Heart right ventricle (tissue), 16 donors: ENCODE measurements at places on chromosomes 5 and 9. TPM values are rescaled to one million over a fixed set of nuclear protein-coding genes. Genes with fewer than 3 reads are reported as not detected.
A peak's percentile ranks its signal among the peaks of the same experiment; 100 is the strongest.

DNA sequence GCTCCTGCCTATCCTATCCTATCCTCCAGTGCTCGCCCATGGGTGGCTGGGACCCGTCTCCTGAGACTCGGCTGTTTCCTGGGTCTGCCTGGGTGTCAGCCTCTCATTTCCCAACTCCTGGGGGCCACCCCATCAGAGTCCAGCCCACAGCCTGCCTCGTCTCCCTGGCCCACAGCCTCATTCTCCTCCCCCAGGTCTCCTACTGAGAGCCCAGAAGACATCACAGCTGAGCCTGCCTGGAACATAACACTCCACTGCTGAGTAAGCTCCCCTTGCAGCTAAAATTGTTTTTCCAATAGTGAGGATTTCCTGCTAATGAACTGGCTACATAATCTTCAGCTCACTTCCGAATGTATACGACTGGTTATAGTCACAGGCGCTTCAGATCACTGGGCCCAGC is 95.3 kb downstream of the TTLL11 start:
- peaks cover 14% of the 10 kb centered on the region for H3K4me1 ChIP-seq
- no peak for DNase-seq
- no peak overlapping the region for H3K27ac ChIP-seq
- no peak overlapping the region for H3K4me3 ChIP-seq

DNA sequence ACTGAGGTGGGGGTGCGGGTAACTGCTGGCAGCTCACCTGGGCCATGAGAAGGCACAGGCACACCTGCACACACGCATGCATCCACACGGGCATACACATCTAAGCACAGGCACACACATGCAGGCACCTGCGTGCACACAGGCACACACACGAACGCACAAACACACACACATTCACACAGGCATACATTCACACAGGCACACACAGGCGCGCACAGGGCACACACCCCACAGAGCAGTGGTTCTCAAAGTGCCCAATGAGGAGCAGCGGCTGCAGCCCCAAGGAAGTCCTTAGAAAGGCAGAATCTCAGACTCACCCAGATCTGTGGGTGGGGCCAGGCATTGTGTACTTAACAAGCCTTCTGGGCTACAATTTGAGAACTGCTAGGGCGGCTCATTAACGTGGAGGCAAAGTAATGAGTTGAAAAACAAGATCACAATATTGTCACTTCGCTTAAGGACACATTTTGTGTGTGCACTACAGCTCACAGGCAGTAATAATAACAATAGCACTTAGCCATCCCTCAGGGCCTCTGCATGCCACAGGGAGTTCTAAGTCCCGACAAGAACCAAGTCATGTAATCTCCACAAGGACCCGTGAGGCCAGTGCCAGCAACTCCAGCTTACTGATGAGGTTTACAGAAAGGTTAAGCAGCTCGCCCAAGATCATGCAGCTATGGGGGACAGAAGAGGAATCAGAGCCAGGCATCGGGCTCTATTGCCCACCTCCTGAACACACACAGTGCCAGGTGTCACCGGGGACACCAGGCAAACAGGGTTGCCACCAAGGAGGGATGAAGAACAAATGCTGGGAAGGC is 91.6 kb downstream of the ROR2 start:
- H3K27ac ChIP-seq, result no peak overlapping the region
- no peaks in the 10 kb centered on the region for H3K27me3 ChIP-seq
- H3K4me1 ChIP-seq, result no peaks in the 10 kb centered on the region

- no peak for DNase-seq
- peaks cover 12% of the 10 kb centered on the region for H3K4me1 ChIP-seq
- H3K27ac ChIP-seq, result no peak overlapping the region
Observed at GRCh38 chr9:130289711-130290241, 24.2 kb downstream of the HMCN2 start.

DNA sequence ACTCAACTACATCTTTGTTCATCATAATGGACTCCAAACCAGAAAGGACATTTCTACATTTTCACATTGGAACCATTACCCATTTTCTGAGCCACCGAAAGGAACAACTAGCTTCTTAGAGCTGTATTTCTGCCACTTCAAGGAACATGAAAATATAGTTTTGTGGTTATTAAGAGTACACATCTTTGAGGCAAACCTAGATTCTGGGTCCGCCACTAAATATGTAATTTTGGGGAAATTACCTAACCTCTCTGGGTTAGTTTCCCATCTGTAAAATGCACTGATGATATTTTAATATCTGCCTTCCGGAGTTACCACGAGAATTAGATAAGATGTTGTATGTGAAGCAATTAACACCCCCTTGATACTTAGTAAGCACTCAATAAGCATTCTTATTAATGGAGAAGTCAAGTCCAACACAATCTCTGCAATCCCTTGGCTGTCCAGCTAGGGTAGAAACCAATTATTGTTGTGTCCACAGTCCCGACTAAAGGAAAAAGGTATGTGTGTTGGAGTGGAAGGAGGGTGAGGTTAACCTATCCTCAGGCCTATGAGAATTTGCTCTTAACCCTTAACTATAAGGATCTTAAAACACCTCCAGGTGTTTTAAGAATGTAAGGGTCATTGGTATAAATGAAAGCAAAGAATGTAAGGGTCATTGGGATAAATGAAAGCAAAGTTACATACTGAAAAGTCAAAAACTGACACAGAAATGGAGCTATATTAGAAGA is 94.0 kb upstream of the PTGER4 start:
- no peaks in the 10 kb centered on the region for H3K36me3 ChIP-seq
- H3K4me1 ChIP-seq, result no peaks in the 10 kb centered on the region
- no peak overlapping the region for H3K27ac ChIP-seq

DNA sequence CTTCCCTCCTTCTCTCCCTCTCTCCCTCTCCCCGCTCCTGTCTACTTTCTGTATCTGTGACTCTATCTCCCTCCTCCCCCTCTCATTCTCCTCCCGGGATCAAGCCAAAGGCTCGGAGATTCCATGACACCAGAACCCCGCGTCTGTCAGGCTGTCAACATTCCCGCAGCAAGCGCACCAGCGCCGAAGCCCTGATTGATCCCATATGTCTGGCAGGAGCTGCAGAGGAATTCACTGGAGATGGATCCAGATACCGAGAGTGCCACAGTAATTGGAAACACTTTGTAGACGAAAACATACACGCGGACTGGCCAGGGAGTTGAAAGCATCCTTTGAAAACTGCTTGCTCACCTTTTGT is 300 bp upstream of the SVEP1 start:
- no peaks in the 10 kb centered on the region for H3K36me3 ChIP-seq
- peak overlapping the region; percentile 81 for H3K27ac ChIP-seq
- H3K4me1 ChIP-seq, result no peaks in the 10 kb centered on the region

The PCDHGB2 gene
- 10.9 TPM for total RNA-seq

The FBXL17 gene
- 44.3 TPM for total RNA-seq

The FBP2 gene
- total RNA-seq, result not detected
